ENCODE measurements at places on chromosomes 3 and 15.
A peak's percentile ranks its signal among the peaks of the same experiment; 100 is the strongest.

GRCh38 chr3:133860519-133860918 is 35.2 kb downstream of the RAB6B start:
- no peak for DNase-seq

DNA sequence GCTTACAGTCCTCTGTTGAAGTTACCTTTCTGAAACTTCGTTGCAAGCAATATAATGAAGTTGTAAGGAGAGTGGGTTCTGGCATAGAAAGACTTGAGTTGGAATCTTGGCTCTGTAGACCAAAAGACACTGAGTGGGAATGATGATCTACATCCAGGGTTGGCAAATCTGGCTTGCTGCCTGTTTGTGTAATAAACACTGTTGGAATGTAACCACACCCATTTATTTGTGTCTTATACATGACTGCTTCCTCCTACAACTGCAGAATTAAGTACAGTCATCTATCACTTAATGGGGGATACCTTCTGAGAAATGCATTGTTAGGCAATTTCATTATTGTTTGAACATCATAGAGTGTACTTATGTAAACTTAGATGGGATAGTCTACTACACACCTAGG is 178.4 kb upstream of the SUCLG2 start:
- no peak for DNase-seq

- no peak for DNase-seq
Measured at GRCh38 chr15:32716216-32716914, 1.4 kb upstream of the GREM1 start.

DNA sequence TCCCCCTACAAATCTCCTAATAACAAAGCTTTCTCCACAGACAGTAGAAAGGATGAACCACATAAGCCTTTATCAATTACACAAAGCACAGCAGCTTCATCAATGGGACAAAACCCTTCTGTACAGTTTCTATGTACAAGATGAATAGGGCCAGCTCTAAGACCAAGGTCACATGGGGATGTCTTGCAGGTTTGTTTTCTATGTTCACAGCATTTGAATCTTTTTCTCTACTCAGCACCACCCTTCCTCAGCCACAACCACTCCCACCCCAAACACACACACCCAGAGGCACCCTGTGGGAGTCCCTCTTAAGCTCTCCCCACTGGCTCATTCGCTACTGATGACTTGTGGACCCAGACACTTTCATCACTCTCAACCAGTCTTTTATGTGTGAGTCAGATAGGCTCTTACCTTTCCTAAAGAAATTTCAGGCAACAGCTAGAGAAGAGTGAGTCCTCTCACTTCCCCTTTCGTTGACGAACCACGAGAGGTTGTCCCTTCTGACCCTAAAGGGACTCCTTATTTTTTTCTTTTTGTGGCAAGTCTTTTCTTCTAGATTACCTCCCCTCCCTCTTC is 57.9 kb downstream of the ARHGAP31 start:
- DNase-seq = peak; percentile 67

DNA sequence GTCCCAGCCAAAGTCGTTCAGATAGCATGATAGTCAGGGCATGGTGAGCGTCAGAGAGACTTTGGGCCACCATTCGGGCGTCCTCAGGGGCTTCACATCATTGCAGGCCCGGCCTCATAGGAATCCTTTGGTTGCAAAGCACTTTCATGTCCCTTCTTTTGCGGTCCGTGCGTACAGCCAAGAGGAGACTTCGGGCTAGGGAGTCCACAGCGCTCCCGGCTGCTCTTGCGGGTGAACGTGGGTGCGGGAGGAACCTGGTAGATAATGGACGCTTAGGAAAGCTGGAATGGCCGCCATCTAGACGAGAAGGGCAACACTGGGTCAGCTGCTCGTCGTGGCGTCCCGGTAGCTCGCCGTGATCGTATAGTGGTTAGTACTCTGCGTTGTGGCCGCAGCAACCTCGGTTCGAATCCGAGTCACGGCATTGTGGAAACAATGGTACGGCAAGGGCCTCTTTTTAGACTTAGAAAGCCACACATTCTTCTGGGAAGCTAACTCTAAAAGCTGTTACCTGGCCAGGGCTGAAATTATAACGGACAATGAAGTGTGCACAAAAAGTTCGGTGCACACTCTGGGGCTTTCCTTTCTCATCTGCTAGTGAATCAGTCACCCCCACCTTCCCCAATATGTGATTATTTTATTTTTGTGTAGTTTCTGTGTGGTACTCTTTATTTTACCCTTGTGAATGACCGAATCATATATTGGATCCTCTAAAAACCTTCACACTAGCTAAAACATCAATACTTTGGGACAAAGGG is 13.2 kb upstream of the SHF start:
- DNase-seq = no peak
